ENCODE measurements at places on chromosomes 4 and X.

GRCh38 chr4:159483110-159483781 is 380.4 kb downstream of the RAPGEF2 start:
- no peak for DNase-seq

DNA sequence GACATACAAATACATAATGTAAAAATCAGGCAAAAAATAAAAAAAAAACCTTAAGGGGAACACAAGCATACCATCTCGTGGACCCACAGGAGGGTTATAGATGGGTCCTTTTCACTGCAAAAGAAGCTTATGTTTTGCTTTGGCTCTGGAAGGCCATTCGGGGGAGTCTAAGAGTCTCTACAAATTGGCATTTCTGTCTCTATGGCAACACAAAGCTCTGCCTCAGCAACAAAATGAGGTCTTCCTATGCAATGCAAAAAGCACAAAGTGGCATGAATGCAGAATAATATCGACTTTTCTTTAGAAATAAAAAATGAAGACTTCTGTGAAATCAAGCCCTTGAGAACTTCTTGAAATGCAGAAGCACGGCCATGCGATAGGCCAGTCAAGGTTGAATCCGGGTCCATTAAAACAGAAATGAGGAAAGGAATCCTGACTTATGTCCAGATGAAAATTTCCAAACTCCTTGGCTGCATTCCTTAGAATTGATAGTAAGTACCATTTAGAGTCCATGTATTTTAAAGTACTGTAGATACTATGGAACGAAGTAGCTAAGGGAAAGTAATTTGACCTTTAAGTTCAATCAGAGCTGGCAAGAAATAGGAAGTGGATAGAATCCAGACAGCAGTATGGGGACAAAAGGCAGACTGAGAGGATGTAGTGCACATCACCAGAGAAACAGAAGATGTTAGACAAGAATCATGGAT is 63.7 kb upstream of the PDLIM3 start:
- no peak for DNase-seq

GRCh38 chr4:13180701-13181100 is 303.4 kb downstream of the RAB28 start:
- DNase-seq = no peak

- DNase-seq = no peak
Measured at GRCh38 chrX:55659931-55660330, 36.7 kb downstream of the FOXR2 start.

- DNase-seq = no peak
Measured at GRCh38 chr4:4689694-4690440, 148.0 kb upstream of the STX18 start.

DNA sequence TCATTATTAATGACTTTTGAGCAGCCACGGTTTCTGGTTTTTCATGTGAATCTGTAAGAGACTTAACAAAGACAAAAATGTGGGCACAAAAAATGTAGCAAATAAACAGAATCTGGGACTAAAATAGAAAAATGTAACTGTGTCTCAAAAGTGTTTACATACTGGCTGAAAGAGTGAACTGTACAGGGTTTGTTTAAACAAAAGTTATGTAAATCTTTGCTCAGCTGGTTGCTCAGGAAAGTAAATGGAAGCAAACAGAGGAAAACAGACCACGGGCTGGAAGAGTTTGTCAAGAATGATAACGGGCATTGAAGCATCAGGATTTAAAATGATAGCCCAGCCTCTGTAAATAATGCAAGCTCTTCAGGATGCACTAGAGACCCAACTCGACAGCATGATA is 921.8 kb upstream of the FTHL17 start:
- no peak for DNase-seq

- DNase-seq = no peak
Measured at GRCh38 chr4:88040707-88041106, 33.3 kb downstream of the PKD2 start.

- no peak for DNase-seq
Measured at GRCh38 chr4:113524096-113524495, 237.4 kb downstream of the CAMK2D start.

- no peak for DNase-seq
Measured at GRCh38 chrX:29044423-29045184, 457.4 kb downstream of the IL1RAPL1 start.

DNA sequence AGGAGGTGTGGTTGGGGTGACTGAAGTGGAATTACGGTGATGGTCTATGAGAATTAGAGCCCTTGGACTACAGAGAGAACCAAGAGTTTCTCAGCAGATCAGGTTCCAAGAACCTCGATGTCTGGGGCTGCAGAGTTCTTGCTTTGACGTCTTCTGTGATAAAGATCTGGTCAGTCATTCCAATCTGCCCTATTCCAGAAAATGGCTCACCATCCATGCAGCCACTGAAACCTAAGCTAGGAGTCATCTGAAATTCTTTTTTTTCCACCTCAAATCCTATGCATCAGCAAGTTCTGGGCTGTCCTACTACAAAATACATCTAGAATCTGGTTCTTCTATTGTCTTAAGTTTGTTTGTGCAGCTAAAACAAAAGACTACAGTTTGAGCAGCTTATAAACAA is 254.4 kb upstream of the PGRMC2 start:
- no peak for DNase-seq

DNA sequence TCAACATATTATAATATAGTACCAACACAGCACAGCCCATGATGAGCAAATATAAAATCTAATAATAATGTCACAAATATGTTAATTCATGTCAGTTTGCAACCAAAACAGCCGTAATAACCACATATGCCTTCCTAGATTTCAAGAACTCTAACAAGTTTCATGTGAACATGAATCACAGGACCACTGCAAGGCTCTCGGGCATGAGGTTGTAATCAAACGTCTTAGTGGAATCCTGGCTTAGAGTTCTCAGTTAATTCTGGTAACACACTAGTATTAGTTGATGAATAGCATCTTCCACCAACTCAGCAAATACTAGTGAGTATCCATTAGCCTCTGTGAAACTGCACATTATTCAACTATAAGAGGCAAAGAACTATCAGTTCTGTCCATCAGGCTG is 379.3 kb upstream of the TENM3 start:
- DNase-seq = no peak

- DNase-seq = no peak
Measured at GRCh38 chr4:186621959-186622553, 66.7 kb upstream of the MTNR1A start.

DNA sequence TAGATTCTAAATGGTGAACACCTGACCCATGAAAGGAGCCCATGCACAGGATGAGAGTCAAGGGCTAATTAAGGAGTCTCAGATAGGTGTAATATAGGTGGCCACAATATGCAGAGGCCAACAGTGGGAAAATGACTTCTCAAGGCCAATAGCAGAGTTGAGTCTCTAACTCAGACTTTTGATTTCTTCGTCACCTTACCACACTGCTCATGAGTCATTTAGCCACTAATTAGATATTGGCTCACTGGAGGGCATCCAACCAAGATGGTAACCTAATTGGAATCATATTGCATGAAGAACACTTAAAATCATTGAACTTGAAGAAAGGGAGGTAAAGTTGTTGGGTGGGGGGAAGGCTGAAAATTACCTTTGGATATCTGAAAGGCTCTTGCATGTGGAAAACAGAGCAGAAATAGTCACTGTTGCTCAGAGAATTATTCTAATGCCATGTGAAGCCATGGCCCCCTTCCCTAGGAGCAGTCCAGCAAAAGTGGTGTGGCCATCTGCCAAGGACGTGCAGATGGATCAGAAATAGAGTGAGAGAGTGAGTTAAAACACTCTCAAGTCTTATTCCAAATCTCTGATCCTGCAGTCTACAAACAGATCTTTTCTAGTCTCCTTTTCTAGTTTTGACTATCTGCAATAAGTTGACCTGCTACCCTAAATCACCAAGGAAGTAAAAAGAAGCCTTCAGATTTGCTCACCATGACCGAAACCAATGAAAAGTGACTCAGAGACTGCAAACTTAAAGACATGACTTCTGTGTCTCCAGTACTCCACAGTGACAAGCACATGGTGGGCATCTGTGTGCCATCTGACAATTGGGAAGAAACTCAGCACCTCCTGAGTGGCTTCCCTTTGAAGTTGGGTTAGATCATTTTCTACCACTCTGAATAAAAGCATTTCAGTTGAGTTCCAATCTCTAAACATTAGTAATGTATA is 93.9 kb upstream of the C1QTNF7 start:
- DNase-seq = no peak

GRCh38 chrX:2474280-2474962 is 26.4 kb downstream of the DHRSX start:
- DNase-seq = no peak
